Stimulated activated CD8-positive, alpha-beta memory T cell treated with anti-CD3 and anti-CD28 coated beads, Interleukin-4, amount 100 ng/mL, for 48 hours (primary cell): ENCODE measurements at places on chromosomes 3 and 15.

- DNase-seq = no peak
Observed at GRCh38 chr3:132038198-132038825, 3.5 kb upstream of the CPNE4 start.

- DNase-seq = no peak
Observed at GRCh38 chr3:123421353-123422174, 27.3 kb downstream of the ADCY5 start.

GRCh38 chr3:114418107-114418506 lies 124.3 kb downstream of the TIGIT start:
- no peak for DNase-seq

GRCh38 chr3:112778353-112778948 lies 68.2 kb downstream of the CD200R1L start:
- no peak for DNase-seq

DNA sequence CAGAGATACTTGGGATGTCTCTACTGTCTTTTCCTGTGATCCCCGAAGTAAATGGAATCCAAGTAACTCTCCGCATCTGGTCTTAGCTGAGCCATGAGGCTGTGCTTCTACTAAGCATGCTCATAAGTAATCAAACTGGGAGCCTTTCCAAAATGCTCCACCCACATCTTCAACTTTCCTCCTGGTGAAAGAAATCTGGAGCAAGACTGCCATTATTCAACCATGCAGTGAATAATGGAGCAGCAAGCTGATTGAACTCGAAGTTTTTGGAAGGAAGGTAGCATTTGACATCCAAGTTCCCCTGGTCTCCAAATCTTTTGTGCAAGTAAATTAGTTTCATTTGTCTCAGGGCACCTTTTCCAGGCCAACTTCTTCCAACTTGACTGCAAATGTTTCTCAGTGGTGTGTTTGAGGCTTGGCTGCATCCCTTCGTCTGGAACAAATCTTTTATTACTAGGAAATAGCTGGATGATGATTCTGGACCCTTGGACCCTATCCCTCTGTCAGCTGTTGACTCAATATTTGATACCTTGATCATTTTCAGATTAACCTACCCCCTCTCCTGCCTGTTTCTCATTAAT lies 19.4 kb downstream of the GXYLT2 start:
- no peak for DNase-seq

DNA sequence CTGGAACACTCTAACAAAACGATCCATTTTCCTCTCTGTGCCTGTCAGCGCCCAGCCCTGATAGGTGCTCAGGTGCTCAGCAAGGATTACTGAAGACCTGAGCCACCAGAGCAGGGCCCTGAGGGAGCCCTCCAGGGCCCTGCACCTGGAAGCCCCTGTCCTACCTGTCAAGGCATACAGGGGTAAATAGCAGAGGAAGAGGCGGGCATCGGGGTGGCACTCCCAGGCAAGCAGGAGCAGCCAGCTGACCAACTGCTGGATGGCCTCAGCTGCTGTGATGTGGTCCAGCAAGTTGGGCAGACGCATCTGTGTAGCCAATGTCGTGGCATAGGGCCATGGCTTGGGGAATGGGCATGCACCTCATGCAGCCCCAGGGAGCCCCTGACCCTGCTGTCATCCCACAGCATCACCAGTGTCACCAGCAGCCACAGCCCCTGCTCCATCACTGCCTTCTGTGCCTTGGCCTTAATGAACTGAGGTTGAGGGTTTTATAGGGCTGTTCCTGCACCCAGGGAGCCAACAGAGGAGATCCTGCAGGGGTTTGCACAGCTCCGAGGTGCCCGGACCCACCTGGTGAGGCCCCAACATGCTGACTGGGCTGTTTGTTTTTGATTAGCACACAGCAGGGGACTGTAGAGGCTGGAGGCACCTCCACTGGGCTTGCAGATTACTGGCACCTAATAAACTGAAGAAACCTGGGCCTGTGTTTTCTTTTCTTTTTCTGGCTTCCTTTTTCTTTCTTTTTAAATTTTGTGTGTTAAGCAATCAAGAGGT lies 7.9 kb upstream of the WDR6 start:
- no peak for DNase-seq

- no peak for DNase-seq
Observed at GRCh38 chr15:87752250-87752951, 504.1 kb downstream of the NTRK3 start.

DNA sequence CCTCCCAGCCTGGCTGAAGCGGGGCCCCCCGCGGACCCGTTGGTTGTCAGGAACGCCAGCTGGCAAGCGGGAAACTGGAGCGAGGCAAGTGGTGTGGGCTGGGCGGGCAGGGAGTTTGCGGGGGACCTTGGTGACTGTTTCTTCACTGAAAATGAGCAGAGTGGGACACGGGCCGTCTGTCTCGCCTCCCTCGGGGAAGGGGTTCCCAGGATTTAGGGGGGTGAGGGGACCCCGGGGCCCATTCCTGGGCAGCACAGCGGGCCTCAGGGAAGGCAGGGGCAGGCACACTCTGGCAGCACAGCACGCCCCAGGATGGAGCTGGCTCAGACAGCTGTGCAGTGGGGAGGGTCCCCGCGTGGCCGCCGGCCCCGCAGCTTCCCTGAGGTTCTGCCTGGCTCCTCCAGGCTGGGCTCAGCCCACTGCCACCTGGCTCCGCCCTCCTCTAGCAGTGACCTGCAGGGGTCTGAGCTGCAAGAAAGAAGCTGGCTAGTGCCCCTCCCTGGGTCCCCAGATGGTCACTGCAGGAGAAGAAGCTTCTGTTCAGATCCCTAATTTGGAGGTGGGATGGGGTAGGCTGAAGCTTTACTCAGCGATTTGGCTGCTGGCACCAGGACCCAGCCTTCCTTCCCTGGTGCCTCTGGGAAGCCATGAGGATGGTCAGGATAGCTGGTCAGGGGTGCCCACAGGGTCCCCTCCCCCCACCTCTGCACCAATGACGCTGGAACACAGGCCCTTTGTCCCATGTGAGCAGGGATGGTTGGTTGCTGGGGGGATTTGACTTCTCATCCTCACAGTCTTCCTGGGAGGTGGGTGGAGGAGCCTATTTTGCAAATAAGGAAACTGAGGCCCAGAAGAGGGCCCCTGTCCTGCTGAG lies 90.4 kb downstream of the TBC1D2B start:
- DNase-seq = no peak

DNA sequence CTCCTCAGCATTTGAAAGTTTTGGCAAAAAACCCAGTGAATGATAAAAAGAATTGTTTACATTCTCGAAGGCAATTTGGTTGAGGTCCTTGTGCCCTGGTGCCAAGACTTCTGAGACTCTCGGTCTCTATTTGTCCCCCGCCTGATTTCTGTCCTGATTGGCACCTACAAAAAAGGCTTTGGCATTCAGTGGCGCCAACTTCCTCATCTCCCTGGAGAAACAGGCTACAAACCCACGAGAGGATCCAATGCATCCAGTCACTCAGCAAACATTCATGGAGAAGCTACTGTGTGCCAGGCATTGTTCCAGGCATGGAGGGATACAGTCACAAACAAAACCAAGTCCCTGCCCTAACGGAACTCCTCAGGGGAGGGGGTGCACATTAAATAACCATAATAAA lies 42.7 kb downstream of the HES1 start:
- no peak for DNase-seq

- no peak for DNase-seq
Observed at GRCh38 chr3:82240322-82240721, 478.9 kb upstream of the GBE1 start.

GRCh38 chr3:112000367-112000771 lies 1.6 kb downstream of the TAGLN3 start:
- DNase-seq = no peak

GRCh38 chr3:132228923-132229322 lies 88.3 kb upstream of the ACP3 start:
- DNase-seq = no peak

DNA sequence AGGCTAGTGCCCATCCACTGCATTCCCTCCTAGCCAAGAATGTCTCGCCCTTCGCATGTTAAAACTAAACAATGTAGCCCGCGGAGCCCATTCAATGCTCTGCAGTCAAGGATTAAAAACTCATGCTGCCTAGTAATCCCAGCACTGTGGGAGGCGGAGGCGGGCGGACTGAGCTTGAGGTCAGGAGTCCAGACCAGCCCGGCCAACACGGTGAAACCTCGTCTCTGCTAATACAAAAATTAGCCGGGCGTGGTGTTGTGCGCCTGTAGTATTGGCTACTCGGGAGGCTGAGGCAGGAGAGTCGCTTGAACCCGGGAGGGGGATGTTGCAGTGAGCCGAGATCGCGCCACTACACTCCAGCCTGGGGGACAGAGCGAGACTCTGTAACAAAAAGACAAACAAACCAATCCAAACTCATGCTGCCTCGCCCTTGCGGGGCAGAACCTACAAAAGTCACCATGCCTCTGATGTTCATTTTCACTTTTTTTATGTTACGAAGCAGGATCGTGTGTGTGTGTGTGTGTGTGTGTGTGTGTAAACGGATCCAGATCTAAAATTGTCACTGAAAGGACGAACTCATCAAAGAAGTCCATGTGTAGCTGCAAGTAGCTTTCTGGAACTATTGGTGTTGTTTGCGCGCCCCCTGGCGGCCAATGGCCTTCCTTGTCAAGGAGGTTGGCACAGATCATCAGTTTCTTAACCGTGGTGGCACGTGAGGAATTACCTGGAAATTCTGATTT lies 54.8 kb upstream of the SPESP1 start:
- peak; percentile 97 for DNase-seq

DNA sequence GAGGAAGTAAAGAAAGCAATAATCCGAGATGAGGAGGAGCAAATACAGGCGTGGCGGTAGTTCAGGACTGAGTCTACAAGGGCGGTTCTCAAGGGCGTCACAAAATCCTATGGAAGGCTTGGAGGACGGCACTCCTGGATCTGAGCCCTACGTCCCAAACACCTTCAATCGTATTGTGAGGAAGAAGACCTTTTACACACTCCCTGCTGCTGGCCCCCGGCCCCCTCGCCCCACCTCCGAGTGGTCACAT lies 747 bp downstream of the PLD1 start:
- DNase-seq = no peak

- DNase-seq = no peak
Observed at GRCh38 chr15:31396881-31397560, 70.4 kb downstream of the KLF13 start.

- DNase-seq = no peak
Observed at GRCh38 chr3:4245671-4246070, 57.5 kb upstream of the SETMAR start.
